ENCODE measurements at places on chromosomes 1 and 21.

GRCh38 chr1:14486401-14487201, 111.9 kb upstream of the KAZN start:
- DNase-seq: no peak

GRCh38 chr1:214898161-214898560, 184.4 kb upstream of the KCNK2 start:
- no peak for DNase-seq

- DNase-seq: no peak
Observed at GRCh38 chr1:54968551-54968950, 11.9 kb upstream of the TMEM61 start.

DNA sequence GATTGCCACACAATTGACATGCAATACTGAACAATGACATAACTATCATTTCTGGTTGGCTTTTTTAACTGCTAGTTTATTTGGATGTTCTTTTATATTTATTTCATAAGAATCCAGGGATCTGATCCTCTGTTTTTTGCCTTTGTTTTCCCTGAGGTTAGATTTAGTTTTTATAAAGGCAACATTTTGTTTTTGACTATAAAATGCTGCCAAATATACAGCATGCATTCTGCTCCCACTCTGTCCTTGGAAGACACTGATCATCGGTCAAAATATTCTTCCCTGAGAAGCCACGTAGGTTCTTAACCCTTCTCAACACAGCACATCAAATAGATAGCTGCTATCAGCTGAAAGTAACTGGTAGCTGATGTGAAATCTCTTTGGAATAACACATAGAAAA, 52.5 kb downstream of the LYPLAL1 start:
- DNase-seq: no peak

DNA sequence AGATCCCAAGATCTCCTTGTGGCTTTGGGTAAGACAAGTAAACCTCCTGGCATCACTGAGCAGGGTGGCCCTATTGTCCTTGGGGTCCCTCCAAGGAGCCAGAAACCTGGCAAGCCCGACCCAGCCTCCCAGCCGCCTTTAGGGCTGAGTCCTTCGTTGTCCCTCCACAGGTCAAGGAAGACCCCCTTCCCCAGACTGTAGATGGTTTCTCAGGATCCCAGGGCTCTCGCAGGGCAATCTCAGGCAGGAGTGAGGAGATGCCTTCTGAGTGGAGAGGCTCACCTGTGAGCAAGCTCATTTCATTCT, 71.6 kb upstream of the CSF3R start:
- no peak for DNase-seq

DNA sequence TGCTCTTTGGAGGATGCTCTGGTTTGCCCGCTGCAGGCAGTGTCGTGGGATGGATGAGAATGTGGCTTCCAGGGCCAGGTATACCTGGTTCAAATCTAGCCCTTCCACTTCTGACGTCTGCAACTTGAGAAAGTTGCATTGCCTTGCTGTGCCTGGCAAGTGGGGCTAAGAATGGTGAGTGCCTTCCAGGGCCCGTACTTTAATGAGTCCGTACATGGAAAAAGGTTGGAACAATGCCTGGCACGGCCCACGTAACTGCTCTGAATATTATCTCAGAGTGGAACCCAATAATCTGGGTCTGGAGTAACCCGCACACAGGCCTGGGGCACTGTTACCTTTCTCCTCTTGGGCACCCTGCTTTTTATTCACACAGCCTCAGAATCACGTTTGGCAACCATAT, 146.7 kb upstream of the EDN2 start:
- no peak for DNase-seq

DNA sequence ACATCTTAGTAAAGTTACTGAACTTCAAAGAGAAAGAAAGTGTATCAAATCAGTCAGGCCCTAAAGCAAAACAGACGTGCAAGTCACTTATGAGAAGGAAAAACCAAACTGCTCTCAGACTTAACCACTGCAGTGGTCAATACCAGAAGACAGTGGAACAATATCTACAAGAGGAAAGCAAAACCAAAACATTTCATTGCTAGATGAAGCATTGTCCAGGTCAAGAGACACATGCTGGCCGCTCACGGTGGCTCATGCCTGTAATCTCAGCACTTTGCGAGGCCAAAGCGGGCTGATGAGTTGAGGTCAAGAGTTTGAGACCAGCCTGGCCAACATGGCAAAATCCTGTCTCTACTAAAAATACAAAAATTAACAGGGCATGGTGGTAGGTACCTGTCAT, 82.0 kb upstream of the MROH9 start:
- DNase-seq: no peak

GRCh38 chr1:89005286-89006151, 13.1 kb upstream of the KYAT3 start:
- DNase-seq: no peak

DNA sequence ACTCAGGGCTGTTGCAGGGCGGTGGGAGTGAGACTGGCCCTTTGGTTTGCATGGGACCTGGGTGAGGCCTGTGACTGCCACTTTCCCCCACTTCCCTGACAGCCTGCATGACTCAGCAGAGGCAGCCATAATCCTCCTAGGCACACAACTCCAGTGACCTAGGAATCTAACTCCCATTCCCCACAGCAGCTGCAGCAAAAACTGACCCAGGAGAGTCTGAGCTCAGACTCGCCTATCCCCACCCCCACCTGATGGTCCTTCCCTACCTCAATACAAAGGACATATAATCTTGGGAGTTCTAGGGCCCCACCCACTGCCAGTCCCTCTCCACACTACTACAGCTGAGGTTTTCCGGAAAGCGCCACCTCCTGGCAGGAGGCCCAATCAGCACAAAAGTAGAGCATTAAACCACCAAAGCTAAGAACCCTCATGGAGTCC, 26.7 kb downstream of the NDC1 start:
- DNase-seq: no peak

DNA sequence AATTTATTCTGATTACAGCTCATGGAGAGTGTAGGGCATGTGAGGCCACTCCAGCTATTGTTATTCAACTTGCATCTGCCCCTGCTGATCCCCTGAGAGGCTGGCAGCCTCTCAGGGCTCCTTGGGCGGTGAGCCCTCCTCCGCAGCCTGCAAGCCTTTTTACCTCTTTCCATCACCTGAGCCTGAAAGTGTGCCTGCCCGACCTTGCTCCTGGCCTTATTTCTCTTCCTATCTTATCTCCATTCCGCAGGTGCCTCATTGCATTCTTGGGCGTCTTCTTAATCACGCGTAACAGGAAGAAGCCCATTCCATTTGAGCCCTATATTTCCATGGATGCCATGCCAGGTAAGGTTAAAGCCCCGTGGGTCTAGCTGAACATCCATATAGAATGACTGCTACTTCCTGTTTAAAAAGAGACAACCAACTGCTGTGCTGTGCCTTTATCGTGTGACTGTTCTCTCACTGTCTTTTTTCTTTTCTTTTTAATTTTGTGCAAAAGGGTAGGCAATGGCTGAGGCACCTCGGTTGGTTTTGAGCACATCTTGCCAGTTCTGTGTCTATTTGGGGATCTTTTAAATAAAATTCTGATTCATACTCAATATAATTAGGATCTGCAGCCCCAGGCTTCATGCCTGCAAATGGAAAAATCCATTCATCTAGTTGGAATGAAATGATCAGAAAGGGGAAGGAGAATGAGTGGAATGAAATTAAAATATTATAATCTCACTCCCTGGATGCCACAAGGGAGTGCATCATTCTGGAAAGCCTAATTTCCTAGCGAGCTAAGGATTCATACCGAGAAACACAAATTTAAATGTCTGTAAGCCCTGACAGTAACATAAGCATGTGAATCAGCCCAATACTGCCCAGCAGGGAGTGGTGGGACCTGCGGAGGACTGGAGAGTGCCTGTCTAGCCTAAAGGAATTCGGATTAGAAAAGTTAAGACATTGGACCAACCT, 38.6 kb upstream of the RCAN3 start:
- DNase-seq: no peak

GRCh38 chr1:49394200-49394599, 617.5 kb upstream of the BEND5 start:
- no peak for DNase-seq

DNA sequence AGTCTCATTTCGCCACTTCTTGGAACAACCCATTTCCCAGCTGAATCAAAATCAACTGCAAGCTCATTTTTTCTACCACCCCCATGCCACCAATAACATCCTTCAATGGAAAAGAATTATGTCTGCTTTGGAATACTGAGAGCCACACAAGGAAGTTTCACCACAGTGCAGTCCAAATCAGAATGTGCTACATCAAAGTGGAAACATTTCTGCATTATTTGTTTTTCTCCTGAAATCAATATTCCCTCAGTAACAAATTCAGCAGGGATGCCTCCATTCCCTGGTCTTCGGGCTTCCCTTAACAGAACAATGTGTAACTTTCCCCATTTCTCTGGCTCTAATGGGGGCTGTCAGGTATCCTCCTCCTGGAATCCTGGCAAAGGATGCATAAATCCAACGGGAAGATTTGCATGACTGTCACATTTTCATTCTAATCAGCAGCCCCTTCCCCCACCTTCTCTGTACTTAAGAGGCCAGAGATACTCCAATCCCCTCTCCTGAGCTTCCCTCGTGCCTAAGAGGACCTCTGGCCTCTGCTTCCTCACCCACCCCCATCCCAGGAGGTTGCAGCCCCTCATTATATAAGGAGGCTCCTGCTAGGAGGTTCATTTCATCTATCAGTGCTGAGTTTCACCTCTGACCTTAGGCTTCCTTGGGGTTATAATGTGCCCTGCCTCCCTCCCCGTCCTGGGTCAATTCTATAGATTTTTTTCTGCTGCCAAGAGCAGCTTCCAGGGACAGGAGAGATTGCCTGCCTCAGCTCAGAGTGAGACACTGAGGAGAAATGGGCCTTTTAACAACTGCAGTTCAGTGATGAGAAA, 201.1 kb downstream of the OMA1 start:
- DNase-seq: no peak

DNA sequence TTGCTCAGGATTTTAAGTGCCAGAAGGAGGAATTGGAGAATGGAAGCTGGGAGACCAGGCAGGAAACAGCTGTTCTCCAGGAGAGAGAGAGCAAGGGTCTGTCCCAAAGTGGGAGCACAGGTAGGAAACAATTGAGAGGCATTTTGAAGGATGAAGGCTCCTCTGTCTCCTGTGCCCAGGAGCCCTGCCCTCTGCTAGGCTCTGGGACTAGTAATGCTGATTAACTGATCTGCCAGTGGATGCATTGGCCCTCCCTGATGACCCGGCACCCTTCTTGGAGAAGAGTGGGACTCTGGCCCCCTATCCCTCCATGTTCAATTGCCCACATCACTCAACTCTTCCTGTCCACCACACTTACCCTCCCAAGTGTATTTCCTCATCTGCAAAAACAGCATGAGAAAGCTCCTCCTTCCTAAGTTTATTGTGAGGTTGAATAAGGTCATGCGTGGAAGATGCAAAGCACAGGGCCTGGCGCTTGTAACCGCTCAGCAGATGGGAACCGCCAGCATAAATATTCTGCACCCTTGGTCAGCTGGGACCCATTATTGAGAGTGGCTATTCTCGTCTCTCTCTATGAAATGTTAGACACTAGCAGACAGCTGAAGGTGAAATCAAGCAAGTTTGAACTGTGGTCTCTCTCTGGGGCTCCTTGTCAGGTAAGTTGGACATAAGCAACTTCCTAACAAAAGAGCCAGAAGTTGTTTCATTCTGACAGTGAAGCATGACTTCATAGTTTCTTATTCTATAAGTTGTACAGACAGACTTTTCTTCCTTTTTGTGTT, 63.0 kb upstream of the ANGPTL1 start:
- DNase-seq: no peak

DNA sequence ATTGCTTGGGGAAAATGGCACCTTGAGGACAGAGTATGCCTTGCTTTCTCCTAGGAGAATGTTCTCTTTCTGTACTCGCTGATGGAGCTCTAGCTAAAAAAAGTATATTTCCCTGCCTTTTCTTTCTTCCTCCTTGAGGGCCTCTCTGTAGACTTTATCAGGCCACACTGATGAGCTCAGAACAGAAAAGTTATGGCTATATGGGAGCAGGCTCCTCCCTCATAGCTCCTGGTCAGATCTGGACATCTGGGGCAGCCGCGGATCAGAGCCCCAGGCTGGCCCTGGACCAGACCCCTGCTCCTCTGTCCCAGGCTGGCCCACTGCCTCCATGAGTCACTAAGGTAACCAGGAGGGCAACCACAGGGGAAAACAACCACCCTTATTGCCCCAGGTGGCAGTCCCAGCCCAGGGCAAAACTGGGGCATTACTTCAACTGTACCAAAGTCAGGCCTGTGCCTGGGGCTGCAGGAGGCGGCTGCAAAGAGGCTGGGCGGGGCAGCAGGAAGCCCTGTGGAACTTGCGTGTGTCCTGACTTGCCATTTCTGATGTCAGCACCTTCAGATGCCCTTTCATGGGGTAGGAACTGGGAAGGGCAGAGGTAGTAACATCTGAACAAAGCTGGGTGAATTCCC, 26.3 kb upstream of the ZNF648 start:
- no peak for DNase-seq

DNA sequence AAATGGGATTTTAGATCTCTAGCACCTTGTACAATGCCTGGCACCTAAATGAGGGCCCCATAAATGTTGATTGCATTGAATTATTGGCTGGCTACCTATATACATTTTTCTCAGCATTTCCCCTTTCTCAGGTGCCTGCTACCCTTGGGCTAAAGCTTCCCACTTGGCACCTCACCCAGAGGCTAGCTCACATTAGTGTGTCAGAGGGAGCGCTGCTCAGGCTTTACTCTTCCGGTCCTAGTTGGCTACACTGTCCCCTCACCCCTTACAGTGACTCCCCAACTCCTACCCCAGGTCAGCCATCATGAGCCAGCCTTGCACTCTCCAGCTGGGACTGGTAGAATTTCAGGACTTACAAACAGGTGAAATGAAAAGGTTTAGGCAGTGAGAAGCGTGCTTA, 9.5 kb downstream of the TRAF5 start:
- DNase-seq: no peak

DNA sequence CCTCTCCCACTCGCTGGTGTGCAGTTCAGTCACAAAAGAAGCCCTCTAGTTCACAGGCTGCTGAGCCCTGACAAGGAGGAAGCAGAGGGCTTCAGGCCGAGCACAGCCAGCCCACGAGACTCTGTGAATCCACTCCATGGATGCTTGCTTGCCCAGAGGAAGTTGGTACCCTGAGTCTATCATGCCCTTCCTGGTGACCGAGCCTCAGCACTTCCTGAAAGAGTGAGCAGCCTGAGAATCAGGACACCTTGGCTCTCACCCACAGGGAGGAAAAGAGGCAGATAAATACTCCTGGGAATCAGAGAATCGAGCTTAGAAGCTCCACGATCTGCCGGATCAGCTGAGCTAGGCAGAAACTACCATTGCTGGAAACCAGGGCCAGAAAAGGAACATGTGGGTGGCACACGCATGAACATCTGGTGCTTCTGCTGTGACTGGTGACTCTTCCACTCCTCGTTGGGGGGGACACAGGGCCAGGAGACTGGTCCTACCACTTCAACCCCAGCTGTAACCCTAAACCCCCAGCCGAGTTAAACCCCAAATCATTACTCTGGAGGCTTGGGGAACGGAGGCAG, 376.3 kb upstream of the CAMK1G start:
- no peak for DNase-seq

Measured in stimulated activated CD4-positive, alpha-beta T cell treated with anti-CD3 and anti-CD28 coated beads, Interleukin-15, amount 100 ng/mL, for 48 hours (primary cell).